Suprapubic skin (tissue), 4 donors: ENCODE measurements at places on chromosomes 12 and 14. TPM values are rescaled to one million over a fixed set of nuclear protein-coding genes. Genes with fewer than 3 reads are reported as not detected.

DNA sequence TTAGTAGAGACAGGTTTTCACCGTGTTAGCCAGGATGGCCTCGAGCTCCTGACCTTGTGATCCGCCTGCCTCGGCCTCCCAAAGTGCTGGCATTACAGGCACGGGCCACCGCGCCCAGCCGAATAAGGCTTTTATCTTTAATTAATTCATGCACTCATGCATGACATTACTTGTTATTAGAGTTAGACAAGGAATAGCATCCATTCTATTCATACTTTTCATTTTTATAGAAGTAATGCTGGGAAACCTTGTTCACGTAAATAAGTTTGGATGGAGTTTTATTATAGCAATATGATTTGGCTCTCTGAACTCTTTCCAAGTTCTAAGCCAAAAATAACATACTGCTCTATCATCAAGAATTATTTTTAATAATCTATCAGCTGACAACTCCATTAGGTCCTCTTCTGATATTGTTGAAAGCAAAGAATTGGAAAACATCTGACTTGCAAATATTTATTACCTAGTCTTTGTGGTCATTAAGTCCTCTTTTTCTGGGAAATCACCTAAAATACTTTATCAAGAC is 168.8 kb upstream of the CCND2 start:
- H3K4me1 ChIP-seq: no peaks in the 10 kb centered on the region
- H3K36me3 ChIP-seq: no peaks in the 10 kb centered on the region
- no peak overlapping the region for H3K27ac ChIP-seq
- no peak overlapping the region for H3K4me3 ChIP-seq

DNA sequence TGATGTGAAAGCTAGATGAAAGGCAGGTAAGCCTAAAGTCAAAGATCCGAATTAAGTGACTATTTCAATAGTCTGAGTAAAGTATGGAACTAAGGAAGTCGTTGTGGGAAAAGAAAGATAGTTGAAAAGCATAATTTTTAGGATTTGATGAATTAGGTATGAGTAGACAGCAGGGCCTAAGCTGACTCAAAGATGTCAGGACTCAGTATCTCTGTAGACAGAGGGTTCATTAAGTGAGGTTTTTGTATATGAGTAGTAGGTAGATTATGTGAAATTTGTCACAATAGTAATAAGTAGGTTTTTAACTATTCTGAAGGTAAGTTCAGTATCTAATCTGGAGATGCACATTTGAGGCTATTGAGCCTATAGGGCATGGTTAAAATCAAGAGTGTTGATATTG is 196.4 kb downstream of the RASSF9 start:
- H3K4me1 ChIP-seq: no peaks in the 10 kb centered on the region
- H3K27ac ChIP-seq: no peak overlapping the region
- no peaks in the 10 kb centered on the region for H3K36me3 ChIP-seq
- no peak overlapping the region for H3K4me3 ChIP-seq
- no peak for DNase-seq

The CALCOCO1 gene
- 729 TPM for total RNA-seq

The THAP2 gene
- total RNA-seq: 3.1 TPM
